ENCODE measurements at places on chromosomes 2 and 18. TPM values are rescaled to one million over a fixed set of nuclear protein-coding genes. Genes with fewer than 3 reads are reported as not detected.
A peak's percentile ranks its signal among the peaks of the same experiment; 100 is the strongest.

- DNase-seq, result no peak
Observed at GRCh38 chr18:69948256-69948655, 583 bp upstream of the CD226 start.

GRCh38 chr2:78861546-78861945 lies 164.0 kb upstream of the REG3G start:
- DNase-seq, result no peak

DNA sequence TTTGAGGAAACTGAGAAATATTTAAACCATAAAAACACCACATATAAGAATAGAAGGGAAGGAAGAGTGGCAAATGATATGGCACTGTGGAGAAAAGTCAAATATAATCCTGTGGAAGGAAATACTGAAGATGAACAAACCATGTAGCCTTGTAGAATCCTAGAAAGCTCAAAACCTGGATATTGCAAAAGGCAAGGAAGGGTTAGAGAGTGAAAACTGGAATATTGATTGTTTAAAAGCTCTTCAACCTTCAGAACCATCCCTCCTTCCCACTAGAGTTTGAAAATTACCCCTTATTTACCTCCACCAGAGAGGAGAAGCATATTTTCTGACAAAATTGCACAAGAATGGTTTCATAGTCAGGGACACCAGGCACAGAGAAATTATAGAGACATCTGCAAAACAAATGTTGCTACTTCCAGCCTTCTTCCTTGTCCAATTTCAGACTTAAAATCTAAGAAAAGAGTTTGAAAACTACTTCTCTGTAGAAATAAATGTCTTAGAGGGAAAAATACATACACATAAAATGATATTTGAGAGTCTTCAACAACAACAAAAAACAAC lies 48.0 kb downstream of the ANTXR1 start:
- DNase-seq, result no peak

DNA sequence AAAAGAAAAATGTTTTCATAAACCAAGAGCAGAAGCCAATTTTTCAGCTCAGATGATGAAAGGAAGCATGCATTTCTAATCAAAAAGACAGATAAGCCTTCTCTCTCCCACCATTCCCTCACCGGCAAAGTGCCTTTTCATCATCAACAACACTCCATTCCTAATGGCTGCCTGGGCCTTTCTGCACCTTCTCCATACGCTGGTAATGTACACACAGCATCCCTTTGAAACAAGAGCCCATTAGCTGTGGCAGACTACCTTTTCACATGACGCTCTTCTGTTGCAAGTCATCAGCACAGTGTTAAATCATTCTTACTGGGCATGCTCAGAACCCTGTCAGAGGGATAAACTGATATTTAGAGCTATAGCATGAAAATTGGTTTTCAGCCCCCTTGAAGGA lies 408.9 kb downstream of the MEIS1 start:
- DNase-seq, result no peak

DNA sequence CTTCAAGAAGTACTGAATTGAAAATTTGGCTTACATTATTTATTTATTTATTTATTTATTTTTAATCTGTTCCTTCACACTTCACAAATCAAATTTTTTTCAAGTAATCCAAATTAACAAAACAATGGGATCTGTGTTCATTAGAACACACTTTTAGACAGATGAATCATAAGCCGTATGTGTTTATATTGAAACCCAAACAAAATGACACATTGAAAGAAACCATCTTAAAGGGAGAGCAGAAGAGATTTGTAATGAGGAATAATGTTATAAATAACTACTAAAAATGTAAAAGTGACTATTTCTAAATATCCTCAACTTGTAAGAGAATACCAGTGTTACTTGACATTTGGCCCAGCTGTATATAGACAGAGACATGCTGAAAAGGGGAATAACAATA lies 991.0 kb upstream of the CHAC2 start:
- no peak for DNase-seq

DNA sequence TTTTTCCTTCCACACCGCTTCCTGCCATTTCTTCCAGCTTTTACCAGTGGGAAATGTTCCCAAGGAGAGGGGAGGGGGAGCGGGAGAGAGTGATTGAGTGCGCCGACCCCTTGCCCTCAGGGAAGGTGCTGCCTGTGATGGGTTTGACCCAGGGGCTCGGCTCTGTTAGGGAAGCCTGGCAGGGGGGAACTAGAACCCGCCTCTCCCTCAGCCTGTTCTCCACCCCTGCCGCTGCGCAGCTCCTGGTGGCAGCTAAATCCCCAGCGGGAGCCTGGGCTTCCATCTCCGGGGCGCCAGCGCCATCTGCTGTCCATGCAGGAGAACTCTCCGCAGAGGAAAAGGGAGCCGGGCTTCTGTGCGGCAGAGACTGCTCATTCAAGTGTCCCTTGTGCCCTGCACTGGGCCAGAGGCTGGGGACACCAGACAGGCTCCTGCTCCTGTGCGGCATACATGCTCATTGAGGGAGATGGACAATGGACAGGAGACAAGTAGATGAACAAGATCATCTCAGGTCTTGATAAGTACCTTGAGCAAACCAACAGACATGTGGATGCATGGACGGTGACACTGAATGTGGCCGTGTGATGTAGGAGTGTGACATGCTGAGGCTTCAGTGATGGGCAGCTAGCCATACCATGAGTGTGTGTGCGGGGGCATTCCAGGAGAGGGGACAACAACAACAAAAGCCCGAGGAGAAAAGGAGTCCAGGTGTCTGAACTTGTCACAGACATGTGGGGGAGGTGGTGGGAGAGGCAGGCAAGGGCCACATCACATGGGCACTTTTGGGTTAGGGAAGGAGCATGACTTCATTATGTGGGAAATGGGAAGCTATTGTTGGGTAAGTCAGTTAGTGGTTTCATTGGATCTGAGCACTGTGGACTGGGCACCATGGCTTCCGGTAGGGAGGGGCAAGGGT lies 13.3 kb downstream of the CHPF start:
- DNase-seq, result peak; percentile 62

GRCh38 chr2:203869223-203870042 lies 1.9 kb downstream of the CTLA4 start:
- no peak for DNase-seq

DNA sequence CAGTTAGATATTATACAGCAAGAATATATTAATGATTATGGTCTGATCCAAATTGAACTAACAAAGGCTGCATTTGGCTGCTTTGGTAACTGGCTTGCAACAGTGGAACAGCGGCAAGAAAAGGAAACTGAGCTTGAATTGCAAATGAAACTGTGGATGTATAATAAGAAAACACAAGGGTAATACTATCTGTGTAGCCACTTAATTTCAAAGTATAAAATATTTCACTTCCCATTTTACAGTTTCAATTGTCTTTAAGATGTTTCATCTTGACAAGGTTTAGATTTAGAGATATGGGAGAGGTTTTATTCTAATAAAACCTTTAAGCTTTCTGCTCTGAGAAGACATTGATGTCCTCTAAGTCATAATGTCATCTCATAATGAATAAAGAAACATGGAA lies 23.8 kb downstream of the WDR75 start:
- no peak for DNase-seq

GRCh38 chr18:43589611-43590151 lies 312.4 kb upstream of the SYT4 start:
- DNase-seq, result no peak

DNA sequence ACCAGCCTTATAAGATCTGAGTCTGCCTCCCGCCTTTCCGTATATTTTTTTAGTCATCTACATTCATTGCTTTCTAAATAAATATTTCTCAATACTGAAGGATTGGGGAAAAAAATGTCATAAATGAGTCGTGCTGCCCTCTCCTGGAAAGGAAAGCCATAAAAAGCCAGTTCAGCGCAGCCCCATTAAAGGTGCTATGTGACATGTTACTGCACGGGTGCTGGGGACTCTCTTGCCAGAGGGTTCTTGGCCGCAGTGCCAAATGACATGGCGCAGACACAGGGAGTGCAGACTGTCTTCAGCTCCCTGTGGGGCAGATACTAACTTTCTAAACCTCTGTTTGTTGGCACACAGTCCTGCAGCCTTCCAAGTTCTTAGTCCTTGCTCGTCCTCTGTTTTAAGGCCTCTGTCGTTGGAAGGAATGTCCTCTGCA lies 53.7 kb upstream of the MAP3K20 start:
- DNase-seq, result no peak

- DNase-seq, result no peak
Observed at GRCh38 chr2:30425326-30425725, 21.7 kb upstream of the LCLAT1 start.

GRCh38 chr2:72841462-72842125 lies 15.8 kb upstream of the EXOC6B start:
- no peak for DNase-seq

DNA sequence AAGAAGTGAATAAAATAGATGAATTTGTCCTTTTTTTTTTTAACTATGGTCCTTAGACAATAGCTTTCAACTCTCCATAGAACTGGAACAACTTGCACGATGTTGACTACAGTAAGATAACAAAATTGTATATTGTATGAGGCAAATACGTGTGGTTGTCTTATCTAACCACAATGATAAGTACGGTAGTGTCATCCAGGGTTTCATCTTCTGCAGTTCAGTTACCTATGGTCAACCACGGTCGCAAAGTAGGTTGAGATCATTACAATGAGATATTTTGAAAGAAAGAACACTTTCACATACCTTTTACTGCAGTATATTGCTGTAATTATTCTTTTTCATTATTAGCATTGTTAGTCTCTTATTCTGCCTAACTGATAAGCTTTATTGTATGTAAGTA lies 295.2 kb downstream of the PARD3B start:
- DNase-seq, result no peak

DNA sequence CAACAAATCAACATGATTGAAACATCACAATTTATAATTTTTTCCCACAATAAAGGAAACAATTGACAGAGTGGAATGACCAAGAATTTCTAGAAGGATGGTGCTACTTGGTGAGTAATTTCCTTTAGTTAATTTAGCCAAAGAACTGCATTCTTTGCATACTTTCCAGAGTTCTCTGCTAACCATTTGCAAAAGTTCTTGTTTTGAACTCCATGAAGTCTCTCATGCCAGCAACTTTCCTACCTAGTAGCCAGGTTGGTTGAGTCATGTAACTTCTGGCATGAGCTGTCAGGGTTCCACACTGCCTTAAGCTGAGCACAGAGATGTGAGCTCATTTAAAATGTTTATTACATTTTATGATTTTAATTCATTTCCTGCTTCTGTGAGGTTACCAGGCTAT lies 539.6 kb downstream of the PID1 start:
- DNase-seq, result no peak

DNA sequence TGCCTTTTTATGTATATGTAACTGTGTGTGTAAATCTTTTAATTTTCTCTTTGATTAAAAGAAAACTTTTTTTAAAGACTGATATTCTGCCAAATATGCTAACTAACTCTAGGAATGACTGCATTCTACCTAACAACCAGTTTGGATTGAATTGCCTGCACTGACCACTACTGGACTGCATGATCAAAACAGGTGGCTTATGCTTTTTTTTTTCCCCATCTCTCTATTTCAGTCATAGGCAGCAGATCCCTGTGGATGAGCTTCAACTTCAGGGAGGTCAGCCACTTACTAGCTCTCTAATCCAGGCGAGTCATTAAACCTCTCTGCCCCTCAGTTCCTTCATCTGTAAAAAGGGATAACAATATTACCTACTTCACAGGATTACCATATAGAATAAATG lies 138.6 kb upstream of the SERTAD2 start:
- no peak for DNase-seq

DNA sequence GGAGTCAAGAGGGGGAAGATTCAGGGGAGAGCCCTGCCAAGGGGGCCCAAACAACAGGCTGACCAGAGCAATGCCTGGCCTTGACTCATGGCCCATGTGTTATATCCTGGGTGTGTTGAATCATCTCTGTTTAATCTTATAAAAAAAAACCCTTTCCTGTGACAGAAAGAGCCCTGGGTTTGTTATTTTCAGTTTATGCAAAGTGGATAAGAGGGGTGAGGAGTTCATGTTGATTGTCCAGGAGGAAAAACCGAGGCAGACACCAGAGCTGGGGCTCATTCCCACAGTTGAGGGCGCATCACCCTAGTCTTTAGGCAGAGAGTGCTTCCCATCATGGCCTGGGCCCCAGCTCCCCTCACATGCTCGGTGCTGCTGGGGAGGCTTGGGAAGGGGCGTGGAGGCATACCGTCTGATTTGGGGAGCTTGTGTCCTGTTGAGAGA lies 30.9 kb upstream of the IL37 start:
- DNase-seq, result no peak

DNA sequence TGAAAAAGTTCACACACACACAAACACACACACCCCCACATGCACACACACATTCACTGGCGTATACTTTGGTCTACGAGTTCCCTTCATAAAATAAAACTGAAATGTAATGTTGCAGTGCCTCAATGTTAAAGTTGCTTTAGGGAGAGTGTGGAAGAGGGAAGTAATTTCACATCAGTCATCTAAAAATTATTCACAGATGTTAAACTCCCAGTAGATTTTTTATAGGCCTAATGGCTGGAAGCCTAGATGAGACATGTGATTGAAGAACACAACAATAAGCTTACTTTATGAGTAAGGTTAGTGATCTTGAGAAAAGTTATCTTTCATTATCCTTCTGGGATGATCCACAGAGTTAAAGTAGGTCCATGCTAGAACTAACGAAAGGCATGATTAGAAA lies 506.7 kb upstream of the CNTNAP5 start:
- no peak for DNase-seq

- peak; percentile 73 for DNase-seq
Observed at GRCh38 chr18:76167410-76167809, 327.6 kb downstream of the ZNF516 start.

DNA sequence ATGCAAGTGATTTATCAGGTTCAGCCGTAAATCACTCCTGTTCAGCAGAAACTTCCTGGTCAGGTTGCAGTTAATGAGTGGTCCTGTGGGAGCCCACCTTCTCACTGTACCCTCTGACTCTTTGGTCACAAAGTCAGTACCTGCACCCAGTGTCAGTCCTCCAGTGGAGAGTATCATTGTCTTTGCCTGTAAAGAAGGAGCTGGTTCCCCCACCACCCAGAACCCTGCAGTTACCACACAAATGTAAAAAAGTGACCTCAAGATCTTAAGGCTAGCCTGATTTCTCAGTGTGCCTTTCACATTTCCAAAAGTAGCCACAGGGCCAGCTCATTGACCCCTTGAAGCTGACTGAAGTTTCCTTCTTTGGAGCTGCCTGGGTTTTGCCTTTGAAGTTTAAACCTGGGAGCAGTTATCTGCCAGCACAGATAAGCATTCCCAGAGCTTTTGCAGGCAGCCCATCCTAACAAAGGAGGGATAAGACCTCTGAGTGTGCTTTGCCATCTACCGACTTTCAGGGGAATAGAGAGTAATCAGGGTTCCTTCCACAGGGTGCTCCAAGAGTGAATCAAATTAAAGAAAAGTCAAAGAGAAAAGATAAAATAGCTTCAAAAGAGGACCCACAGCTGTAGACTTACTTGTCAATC lies 725.2 kb downstream of the CPS1 start:
- DNase-seq, result no peak

GRCh38 chr2:232261776-232262175 lies 116.8 kb upstream of the ALPP start:
- DNase-seq, result no peak

The POTEI gene
- total RNA-seq, result not detected

The KYNU gene
- total RNA-seq, result 11.7 TPM

The GKN2 gene
- not detected for total RNA-seq

The TLX2 gene
- total RNA-seq, result not detected

The ALPP gene
- total RNA-seq, result not detected

The APOB gene
- total RNA-seq, result 5.6 TPM

The EDAR gene
- not detected for total RNA-seq

The CCDC150 gene
- total RNA-seq, result 2.0 TPM

The ANKRD62 gene
- total RNA-seq, result not detected
